ENCODE measurements at places on chromosomes 11 and 22.
A peak's percentile ranks its signal among the peaks of the same experiment; 100 is the strongest.

DNA sequence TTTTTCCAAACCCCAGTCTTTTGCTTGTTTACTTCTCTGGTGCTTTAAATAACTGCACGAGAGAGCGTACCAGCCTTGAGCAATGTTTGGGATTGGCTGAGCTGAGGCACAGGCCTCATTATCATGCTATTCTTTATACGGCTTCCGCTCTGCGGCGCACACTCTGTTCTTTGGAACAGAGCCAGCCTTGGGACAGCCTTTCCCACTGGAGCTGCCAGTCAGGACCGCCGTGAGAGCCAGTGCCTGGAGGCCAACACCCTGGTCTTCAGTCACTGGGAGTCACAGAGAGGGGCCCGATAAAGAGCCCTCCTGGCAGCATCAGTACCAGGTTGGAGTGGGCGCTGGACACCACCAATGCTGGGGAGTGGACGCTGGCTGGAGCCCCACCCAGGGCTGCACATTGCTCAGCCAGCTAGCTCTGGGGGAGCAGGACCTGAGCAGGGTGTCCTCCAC lies 125.6 kb downstream of the BCR start:
- no peak for DNase-seq

DNA sequence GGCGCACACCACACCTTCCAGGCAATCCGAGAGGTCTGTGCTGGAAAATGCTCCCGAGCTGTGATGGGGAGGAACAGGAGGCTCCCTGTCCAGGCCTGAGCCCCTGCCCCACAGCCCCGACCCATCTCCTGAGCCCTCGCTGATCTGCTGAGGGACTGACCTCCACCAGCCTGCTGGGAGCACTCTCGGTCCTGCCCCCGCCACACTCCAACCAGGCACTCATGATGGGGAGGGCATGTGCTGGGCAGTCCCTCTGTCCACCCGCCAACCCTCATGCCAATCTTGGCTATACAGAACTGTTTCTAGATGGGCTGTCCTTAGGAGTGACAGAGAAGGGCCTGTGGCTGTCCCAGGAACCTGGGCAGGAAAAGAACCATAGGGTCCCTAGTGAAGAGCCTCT lies 70.8 kb downstream of the TRMU start:
- DNase-seq: no peak

- no peak for DNase-seq
Observed at GRCh38 chr11:118287006-118287405, 17.5 kb upstream of the CD3E start.

DNA sequence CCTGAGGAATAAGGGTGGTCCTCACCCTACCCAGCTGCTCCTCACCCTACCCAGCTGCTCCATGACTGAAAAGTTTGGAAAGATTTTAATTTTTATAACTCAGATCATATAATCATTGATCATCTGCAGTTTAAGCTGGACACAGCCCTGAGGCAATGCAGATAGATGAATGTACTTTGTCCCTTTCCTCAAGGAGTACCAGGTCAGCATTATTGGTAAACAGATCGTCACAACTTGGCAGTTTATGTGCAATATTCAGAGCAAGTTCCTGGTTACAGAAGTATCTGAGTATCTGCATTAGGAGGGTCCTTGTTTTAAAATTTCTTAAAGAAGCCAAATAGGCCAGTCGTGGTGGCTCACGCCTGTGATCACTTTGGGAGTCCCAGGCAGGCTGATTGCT lies 3.6 kb downstream of the TNRC6B start:
- no peak for DNase-seq

DNA sequence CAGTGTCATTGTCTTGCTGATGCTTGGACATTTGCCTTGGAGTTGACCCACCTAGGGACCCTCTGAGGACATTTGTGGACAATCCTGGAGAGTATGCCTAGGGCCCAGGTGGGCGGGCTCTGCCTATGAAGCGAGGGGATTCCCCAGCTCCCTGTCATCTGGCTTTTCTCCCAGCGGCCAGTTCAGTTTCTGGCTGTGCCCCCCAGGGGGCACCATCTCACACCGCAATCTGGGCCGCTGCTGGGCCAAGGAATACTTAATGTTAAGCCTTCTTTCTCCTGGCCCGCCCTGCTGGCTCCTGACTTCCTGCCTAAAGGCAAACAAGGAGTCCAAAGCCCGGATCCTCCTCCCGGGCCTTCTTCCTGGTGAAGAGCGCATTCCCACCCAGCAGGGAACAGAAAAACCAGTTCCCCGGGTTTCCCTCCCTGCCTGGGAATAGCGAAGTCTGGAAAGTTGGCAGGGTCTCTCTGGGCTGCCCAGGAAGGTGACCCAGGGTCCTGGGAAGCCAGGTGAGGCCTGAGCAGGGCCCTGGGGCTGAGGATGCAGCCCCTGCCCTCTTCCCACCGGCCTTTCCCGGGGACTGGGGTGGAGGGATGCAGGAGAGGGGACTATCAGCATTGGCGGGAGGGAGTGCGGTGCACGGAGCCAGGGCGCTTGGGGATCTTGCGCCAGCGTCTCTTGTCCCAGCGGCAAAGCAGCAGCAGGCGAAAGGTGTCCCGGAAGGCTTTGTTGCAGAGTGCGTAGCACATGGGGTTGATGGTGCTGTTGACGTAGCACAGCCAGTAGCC lies 11.9 kb downstream of the CHRM1 start:
- peak; percentile 80 for DNase-seq

DNA sequence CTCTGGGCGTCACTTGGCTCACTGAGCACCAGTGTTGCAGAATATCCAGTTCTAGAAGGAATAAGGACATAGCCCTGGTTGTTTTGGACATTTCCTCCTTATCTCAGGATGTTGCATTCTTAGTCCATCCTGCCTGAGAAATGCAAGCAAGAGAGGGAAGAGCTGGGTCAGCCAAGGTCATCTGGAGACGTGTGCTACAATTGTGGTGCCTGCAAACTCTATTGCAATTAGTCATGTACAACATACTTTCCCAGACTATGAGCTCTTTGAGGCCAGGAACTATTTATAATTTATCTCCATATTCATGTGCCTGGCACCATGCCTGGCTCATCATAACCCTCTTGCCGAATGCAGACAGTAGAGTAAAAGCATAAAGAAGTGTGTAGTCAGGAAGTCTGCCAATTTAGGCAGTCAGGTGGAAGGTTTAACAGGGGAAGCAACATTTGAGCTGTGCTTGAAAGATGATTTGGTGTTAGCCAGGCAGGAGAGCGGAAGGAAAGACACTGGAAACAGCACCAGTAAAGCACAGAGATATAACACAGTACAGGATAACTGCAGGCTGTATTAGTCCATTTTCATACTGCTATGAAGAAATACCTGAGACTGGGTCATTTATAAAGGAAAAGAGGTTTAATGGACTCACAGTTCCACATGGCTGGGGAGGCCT lies 129.4 kb upstream of the PAX6 start:
- DNase-seq: no peak

GRCh38 chr22:47379037-47379436 lies 616.6 kb downstream of the TBC1D22A start:
- DNase-seq: no peak

- DNase-seq: no peak
Observed at GRCh38 chr22:49779853-49780697, 47.6 kb downstream of the BRD1 start.

GRCh38 chr11:121929581-121929980 lies 186.4 kb downstream of the BLID start:
- peak; percentile 70 for DNase-seq

- DNase-seq: no peak
Observed at GRCh38 chr11:121864660-121865059, 251.4 kb downstream of the BLID start.

DNA sequence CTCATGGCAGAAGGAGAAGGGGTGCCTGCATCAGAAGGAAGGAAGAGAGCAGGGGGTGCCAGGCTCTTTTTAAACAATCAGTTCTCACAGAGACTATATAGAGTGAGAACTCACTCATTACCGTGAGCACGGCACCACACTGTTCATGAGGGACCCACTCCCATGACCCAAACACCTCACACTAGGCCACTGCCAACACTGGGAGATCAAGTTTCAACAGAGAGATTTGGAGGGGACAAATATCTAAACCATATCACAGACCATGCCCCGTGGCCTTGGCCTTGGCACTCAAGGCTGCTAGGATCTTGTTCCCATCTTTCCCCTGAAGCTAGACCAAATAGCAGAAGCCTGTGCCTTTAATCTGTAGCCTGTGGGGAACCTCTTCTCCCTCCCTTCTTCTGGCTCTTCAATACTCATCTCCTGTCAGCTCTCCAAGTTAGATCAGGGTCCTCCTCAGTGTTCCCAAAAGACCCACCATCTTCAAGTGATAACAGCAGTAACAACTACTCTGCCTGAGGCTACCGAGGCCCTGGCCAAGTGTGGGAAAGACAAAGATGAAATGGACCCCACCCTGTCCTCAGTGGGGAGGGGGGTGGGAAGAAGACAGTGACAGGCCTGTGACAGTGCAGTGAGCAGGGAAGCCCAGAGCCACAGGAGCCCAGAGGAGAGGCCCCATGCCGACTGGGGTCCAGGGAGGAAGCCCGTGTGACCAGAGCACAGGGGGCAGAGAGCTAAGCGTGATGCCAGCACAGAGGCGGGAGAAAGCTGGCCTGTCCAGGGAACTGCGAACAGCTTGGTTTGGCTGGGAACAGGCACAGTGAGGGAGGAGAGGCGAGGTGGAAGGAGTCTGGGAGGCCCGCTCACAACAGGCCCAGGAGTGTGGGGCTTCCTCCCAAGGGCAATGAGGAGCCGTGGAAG lies 72.6 kb downstream of the MYO7A start:
- DNase-seq: no peak

- no peak for DNase-seq
Observed at GRCh38 chr22:39416319-39416718, 16.7 kb downstream of the TAB1 start.

DNA sequence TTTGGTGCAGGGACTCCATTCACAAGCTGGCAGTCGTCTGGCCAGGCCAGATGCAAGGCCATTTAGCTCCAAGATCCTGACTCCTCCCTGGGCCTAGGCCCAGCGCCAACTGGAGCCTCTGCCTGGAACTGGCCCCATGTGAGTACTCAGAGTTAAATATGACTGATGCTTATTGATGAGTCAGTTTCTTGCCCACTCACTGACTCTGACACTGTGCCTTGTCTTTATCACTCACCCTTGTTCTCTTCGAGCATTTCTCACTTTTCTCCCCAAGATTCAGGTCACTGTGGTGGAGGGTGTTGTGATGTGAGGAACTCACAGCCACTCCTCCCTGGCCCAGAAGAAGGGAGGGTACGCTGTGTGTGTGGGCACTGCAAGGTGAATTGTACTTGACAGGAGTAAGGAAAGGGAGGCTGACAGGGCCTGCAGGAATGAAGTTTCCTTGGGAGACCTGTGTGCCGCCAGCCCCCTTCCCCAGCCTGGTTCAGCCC lies 23.2 kb upstream of the ST3GAL4 start:
- DNase-seq: peak; percentile 69

DNA sequence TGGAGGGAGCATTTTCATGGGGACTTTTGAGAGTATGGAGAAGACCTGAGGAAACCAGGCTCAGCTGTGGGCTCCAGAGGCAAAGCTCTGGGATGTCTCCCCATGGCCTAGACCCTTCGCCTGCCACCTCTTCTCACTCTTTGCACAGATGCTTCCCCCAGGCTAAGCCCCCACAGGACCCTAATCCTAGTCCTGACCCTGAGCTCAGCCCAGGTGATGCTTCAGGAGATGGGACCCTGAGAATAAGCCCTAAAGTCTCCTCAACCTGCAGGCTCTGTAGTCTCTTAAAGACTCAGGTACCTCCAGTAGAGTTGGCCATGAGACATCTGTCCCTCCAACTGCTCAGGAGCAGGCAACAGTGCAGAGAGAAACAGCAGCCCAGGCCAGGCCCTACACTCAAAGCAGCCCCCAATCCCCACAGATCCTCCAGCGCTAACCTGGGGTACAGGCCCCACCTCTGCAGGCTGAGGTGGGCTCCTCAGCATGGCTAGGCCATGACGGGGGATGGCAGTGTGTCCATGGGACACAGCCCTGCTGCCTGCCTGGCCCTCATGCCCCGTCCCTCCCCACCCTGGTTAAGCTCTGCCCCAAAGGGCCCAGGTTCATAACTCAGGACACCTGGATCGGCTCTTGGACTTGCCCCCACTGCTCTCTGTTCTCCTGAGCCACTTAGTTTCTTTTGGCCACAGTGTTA lies 39.4 kb downstream of the GGTLC2 start:
- DNase-seq: no peak

GRCh38 chr11:75280227-75280701 lies 39.7 kb downstream of the TPBGL start:
- peak; percentile 85 for DNase-seq

DNA sequence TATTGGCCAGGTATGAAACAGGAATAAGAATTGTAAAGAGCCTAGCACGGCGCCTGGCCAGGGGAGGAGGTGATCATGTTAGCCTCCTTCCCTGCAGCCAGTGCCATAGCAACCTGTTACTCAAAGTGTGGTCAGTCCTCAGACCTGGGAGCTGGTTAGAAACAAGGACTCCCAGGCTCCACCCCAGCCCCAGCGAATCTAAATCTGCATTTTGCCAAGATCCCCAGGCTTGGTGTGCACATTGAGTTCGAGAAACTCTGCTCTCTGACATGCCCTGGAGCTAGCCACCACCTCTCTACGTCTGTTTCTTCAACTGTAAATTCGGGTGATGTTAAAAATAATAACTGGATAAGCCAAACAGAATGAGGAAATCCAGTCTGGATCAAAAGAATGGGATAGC lies 56.1 kb upstream of the ALX4 start:
- no peak for DNase-seq

- no peak for DNase-seq
Observed at GRCh38 chr11:119047205-119047604, 9.8 kb downstream of the HYOU1 start.

DNA sequence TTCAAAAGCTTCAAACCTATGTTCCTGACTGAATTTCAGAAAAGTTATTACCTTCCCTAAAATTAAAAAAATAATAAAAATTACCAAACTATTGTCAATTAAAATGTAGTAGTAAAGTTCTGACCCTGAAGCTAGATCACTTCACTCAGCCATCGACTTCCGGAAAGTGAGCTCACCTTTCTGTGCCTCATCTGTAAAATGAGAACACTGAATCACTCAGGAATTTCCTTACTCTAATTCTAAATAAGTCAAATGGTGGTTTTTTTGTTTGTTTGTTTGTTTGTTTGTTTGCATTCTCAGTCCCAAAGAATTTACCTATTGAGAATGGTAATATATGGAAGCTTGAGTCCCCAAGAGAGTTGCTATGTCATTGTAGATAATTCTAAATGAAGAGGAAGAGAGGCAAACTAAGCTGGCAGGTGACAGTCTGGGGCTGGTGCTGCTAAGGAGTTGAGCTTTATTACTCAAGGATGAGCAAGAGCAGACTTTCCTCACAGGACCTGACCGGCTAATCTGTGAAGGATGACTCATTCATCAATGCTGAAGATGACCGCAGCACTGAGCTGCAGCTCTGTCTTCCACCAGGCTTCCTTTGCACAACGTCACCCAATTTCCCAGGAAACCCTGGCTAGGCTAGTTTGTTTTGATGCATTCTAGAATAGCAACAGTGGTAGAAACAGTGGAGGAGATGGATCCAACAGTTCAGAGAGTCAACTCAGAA lies 248.8 kb downstream of the RAB38 start:
- DNase-seq: no peak

GRCh38 chr11:71213696-71214552 lies 38.5 kb downstream of the SHANK2 start:
- DNase-seq: no peak

GRCh38 chr11:102153082-102153481 lies 42.8 kb downstream of the YAP1 start:
- no peak for DNase-seq

- DNase-seq: no peak
Observed at GRCh38 chr11:125330462-125331325, 165.4 kb downstream of the FEZ1 start.
